Epithelial cell of umbilical artery (primary cell): ENCODE measurements at places on chromosomes 13 and 19. TPM values are rescaled to one million over a fixed set of nuclear protein-coding genes. Genes with fewer than 3 reads are reported as not detected.

The CABP5 gene
- not detected in 2 replicates for total RNA-seq

The CHST8 gene
- total RNA-seq, result under 0.01 and 0.15 TPM in 2 replicates

The TMPRSS9 gene
- total RNA-seq, result not detected in 2 replicates

The SSC5D gene
- 0.32 and 2.3 TPM in 2 replicates for total RNA-seq

The IFNL1 gene
- not detected in 2 replicates for total RNA-seq

The NLRP4 gene
- total RNA-seq, result not detected in 2 replicates

The CACNA1A gene
- 0.32 TPM in 1 of 2 replicates, not detected in the other for total RNA-seq

The ZNF285 gene
- total RNA-seq, result 1.9 and 5.3 TPM in 2 replicates

The CD33 gene
- not detected in 2 replicates for total RNA-seq

The NPHS1 gene
- total RNA-seq, result not detected in 2 replicates

The GIPC3 gene
- 0.30 and 0.32 TPM in 2 replicates for total RNA-seq

The VN1R4 gene
- not detected in 2 replicates for total RNA-seq

The SIGLEC10 gene
- not detected in 2 replicates for total RNA-seq

The FOSB gene
- total RNA-seq, result 0.15 and 0.32 TPM in 2 replicates

The IL17D gene
- 2.6 and 3.6 TPM in 2 replicates for total RNA-seq

The CEACAM16 gene
- not detected in 2 replicates for total RNA-seq

The MATK gene
- total RNA-seq, result not detected in 2 replicates
